ENCODE measurements at places on chromosomes 1 and 21. TPM values are rescaled to one million over a fixed set of nuclear protein-coding genes. Genes with fewer than 3 reads are reported as not detected.

DNA sequence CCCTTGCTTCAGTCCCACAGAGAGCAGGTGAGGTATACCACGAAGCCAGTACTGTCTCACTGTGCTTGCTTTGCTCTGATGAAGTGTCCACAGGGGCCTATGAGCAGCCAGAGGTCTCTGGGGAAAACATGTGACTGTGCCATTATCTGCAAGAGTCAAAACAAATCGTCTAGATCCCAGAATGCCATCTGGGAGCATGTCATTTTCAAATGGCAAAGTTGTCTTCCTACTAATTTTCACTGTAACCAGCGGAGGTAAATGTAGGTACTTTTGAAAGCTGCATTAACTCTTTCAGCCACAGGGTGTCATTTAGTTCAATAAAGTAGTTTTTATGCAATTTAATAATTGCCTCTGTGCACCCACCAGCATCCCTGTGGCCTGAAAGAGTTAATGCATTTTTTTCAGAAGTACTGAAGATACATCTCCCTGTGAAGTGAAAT is 173.6 kb upstream of the SGIP1 start:
- no peak for DNase-seq

GRCh38 chr1:222061711-222062359 is 319.9 kb upstream of the DUSP10 start:
- no peak for DNase-seq

DNA sequence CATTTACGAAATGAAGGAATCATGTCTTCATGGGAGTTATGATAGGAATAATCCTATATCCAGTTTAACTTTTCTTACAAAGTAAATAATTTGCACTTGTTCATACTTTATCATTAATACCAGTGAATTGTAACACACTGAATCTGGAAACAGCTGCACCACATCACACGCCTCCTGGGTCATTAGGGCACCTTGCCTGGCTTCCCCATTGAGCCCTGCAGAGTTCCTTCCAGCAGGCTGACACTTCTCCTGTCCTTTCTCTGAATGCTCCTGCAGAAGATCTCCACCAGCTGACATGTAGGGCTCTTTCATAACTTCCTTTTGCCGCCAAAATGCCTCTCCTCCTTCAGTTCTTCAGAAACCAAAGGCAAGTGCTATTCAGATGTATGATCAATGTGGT is 201.1 kb downstream of the DAB1 start:
- no peak for DNase-seq

DNA sequence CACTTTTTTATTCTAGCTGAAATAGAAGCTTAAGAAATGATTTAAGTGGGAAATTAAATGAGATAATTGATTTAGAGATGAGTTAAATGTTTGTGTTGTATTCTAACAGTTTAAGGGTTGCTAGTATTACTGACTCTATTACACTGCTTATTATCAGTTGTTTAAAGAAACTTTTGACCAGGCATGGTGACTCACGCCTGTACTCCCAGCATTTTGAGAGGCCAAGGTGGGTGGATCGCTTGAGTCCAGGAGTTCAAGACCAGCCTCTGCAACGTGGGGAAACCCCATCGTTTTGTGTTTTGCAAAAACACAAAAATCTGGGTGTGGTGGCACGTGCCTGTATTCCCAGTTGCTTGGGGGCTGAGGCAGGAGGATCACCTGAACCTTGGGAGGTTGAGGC is 14.2 kb downstream of the CLIC4 start:
- no peak for DNase-seq

The FAM167B gene
- 0.38 TPM for total RNA-seq

The PLK3 gene
- 794 TPM for total RNA-seq

DNA sequence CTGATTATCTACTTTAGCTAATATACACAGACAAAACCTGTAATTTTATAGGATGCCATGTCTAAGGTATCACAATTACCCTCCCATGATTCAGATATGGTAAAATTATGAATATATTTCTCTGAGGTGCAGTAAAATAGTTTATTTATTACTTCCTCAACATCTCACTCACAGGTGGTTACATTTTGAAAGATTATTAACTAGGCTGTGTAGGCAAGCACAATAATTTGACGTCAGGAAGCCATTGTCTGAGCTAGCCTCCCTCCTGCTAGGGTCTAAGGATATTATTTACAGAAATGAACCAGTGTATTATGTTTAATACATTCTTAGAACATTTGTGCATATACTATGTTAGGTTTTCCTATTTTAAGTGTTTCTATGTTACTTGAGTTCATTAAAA is 69.9 kb upstream of the ADGRL2 start:
- DNase-seq: no peak

- no peak for DNase-seq
Measured at GRCh38 chr1:207882692-207883091, 28.2 kb downstream of the CD34 start.
